ENCODE measurements at places on chromosomes 2 and 18. TPM values are rescaled to one million over a fixed set of nuclear protein-coding genes. Genes with fewer than 3 reads are reported as not detected.

NEU4 gene
- not detected for total RNA-seq

TSPYL6 gene
- under 0.01 TPM for total RNA-seq

ACKR3 gene
- total RNA-seq = 44.4 TPM

CCL20 gene
- total RNA-seq = not detected
